Activated T-cell treated with anti-CD3 and anti-CD28 coated beads for 1 hour (primary cell): ENCODE measurements at places on chromosomes 6 and 20.
A peak's percentile ranks its signal among the peaks of the same experiment; 100 is the strongest.

DNA sequence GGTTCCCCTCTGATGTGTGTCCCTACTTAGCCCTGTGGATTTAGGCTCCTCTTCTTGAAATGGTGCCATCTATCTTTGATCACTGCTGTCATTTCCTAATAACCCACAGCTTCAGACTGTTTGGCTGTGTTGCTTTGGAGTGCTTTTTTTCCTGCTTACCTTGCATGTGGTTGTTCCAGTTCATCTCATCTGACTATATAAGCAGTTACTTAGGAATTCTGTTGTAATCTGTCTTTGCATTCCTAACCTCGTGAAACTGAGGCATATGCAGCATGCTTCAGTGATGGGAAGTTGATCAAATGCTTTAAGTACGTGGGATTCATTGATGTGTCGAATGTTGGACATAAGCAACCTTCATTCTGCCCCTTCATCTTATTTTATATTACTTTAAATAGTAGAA, 115.8 kb upstream of the FLRT3 start:
- no peak for DNase-seq

GRCh38 chr6:166851911-166852310, 104.4 kb downstream of the RNASET2 start:
- no peak for DNase-seq

GRCh38 chr20:41110930-41111577, 26.3 kb upstream of the PLCG1 start:
- DNase-seq = no peak

DNA sequence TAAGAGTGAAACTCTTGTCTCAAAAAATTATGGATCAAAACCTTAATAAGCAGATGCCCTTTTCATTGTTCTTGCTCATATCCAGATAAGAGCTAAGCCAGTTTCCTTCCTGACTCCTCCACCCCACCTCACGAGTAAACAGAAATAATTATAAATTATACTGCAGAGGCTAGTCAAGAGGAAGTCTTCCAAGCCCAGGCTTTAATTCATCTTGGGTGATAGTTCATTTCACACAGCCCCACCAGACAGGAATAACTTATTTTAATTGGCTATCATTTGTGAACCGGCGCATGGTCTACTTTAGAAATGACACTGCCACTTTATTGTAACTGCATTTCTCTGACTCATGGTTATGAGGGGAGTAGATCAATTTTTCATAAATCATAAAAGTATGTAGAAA, 102.0 kb downstream of the BTBD3 start:
- no peak for DNase-seq

GRCh38 chr6:13660893-13661292, 45.8 kb downstream of the NOL7 start:
- no peak for DNase-seq

GRCh38 chr20:9402141-9402540, 112.2 kb upstream of the LAMP5 start:
- no peak for DNase-seq

DNA sequence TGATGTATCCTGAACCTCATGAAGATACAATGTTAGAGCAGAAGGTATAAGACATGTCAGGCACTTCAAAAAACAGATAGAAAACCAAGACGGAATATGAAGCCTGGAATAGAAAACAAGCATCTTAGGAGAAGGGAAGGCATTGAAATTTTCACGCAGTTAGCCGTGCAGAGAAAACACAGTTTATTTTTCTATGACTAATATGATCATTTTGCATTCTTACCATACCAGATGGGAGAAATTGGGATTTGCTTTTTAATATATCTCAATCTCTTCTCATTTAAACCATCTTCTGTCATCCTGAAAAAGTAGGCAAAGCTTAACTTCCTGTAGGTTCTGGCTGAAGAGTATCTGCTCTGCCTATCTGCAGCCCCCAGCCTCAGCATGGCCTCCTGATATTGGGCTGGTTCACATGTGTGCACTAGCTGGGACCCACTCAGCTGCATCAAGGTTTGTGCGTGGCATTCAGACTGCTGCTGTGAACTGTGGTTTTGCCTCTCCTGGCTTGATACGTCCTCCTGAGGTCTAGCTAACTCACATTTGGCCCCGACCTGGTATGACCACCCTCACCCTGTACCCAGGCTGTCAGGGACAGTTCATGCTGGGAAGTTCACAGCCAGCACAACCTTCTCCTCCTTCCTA, 392.5 kb upstream of the SASH1 start:
- DNase-seq = no peak

GRCh38 chr6:52361414-52361944, 472 bp upstream of the PAQR8 start:
- DNase-seq = peak; percentile 7
